ENCODE measurements at places on chromosomes 4 and X. TPM values are rescaled to one million over a fixed set of nuclear protein-coding genes. Genes with fewer than 3 reads are reported as not detected.

The TEX13B gene
- total RNA-seq = not detected

The CENPE gene
- 4.7 TPM for total RNA-seq

The CNKSR2 gene
- total RNA-seq = 10.9 TPM

The PGAM4 gene
- not detected for total RNA-seq
